Activated CD4-positive, alpha-beta T cell treated with anti-CD3 and anti-CD28 coated beads, Interleukin-2, amount 10 ng/mL, durations not matched to agents 24 days and 14 days (primary cell): ENCODE measurements at places on chromosomes 4 and X. TPM values are rescaled to one million over a fixed set of nuclear protein-coding genes. Genes with fewer than 3 reads are reported as not detected.

- no peak for DNase-seq
Observed at GRCh38 chr4:47914926-47915237, 499 bp upstream of the NFXL1 start.

DNA sequence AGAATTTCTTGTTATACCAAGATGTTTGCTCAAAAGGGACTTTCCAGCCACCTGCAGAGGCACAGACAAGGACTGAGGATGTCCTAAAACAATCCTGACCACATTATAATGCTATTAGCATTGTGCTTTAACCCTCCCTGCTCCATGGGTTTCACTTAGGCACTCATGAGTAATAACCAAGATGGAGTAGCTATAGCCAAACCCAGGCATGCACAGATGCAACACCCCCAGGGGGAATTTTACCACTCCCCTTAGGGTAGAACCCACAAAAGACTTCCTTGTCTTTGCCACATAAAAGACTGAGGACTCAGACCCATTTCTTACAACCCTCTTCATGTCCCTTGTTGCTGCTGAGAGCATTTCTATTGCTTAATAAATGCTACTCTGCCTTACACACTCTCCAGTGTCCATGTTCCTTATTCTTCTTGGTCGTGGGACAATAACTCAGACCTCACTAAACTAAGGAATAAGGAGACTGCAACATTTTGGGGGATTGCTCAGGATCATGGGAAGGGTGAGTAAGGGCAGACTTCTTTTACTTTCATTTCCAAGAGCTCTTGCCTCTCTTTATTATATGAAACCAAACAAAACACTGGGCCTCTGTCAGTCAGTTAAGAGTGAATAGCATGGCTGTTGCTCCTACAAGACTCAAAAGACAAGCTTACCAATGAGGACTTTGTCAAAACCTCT lies 103.5 kb downstream of the TECRL start:
- no peak for DNase-seq

- peak; percentile 63 for DNase-seq
Observed at GRCh38 chr4:124018383-124019317, 622.1 kb downstream of the SPRY1 start.

- no peak for DNase-seq
Observed at GRCh38 chrX:14673236-14673635, 143.9 kb downstream of the GLRA2 start.

DNA sequence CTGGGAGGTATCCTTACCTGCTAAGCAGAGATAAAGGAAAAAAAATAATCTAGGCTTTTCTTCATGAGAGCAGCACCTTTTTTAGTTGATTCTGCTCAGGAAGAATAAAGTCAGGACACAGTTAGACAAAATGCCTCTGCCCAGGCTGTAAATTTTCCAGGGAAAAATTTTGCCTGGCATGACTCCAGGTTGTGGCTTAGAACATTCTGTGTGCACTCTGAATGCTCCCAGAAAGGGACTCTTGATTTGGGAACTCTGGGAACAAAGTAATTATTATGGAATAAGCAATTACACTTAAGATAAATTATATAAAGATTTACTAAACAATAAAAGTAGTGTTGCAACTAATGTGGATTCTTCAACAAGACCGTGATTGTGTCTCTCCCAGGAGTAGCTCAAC lies 826.2 kb upstream of the TENM3 start:
- no peak for DNase-seq

GRCh38 chrX:46554942-46555341 lies 9.7 kb upstream of the ZNF674 start:
- DNase-seq, result no peak

- no peak for DNase-seq
Observed at GRCh38 chr4:71253545-71253944, 85.3 kb upstream of the SLC4A4 start.

The PLAC8 gene
- total RNA-seq, result 41.2 and 41.4 TPM in 2 replicates

The AMBN gene
- not detected in 2 replicates for total RNA-seq

GRCh38 chrX:139720979-139721378 lies 13.0 kb upstream of the MCF2 start:
- no peak for DNase-seq

The STATH gene
- not detected in 2 replicates for total RNA-seq

GRCh38 chr4:138062929-138063328 lies 179.2 kb downstream of the SLC7A11 start:
- DNase-seq, result no peak

The GIMD1 gene
- not detected in 2 replicates for total RNA-seq

GRCh38 chrX:150155436-150156035 lies 207.6 kb upstream of the MAMLD1 start:
- DNase-seq, result no peak

The SCFD2 gene
- 35.0 and 39.9 TPM in 2 replicates for total RNA-seq

The SORCS2 gene
- total RNA-seq, result 0.05 TPM in 1 of 2 replicates, not detected in the other

The HPSE gene
- 17.7 and 19.8 TPM in 2 replicates for total RNA-seq

DNA sequence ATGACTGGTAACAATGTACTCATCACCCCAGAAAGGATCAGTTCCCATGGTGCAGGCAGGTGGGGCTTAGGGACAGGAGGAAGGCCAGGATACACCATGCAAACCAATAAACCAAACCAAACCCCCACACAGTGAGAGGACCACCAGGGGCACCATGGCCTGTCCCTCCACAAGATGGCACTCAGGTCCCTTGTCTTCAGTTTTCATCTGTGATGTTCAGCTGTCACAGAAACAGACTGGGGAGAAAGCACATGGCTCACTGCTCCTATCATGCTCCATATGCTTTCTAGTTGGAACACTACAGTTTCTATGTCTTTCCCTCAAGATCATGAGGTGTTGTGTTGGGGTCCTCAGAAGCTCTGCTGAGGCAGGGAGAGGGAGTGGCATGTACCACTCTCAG lies 10.1 kb downstream of the HS3ST1 start:
- DNase-seq, result no peak

The HSFX1 gene
- 0.50 and 0.58 TPM in 2 replicates for total RNA-seq

DNA sequence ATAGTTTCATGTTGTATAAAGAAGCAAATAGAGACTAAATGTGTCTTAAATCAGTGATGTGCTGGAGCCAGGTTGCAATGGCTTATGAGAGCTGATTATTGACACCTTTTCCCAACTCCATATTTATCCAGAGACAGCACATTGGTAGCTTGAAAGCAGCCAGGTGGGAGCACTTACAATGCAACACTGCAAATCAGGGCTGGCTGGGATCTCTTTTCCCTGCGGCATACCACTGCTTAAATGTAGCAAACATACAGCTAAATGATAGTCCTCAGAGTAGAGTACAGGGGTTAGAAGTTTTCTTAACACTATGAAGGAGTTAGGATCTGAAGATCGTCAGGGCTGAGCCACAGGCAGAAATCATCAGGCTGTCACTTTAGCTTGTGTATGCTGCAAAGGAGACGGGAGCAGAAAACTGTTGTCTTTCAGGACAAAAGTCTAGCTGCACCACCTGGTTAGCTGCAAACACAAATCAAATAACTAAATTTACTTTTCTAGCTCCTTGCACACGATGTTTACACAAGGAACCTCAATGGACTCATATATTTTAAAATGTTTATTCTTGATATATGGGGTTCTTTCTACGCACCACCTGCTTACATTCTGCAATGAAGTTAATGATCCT lies 527.3 kb downstream of the TLL1 start:
- no peak for DNase-seq

The DOCK11 gene
- 27.8 and 28.6 TPM in 2 replicates for total RNA-seq

DNA sequence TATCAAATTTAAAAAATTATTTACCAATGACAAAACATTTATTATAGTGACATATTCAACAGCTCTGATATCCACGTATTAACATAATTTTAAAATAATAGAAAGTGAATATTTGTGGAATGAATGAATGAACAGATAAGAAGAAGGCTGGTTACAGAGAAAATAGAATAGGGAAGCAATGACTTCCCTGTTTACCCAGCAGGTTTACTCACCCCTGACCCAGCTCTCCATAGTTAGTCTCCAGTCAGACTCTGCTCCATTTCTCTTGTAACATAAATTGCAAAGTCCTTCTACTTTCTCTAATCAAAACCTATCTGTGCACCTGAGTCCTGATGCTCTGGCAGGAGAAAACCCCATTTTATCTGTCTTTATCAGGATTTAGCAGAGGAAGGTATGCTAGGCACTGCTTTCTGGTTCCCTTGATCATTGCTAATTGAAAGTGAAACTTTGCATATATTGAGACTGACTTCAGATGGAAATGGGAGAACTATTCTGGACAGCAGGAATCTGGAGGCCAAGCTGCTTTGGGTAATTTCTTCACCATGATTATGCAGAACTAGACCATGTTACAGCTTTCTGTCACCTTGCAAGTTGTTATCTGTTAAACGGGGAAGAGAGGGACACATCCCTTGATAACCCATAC lies 363.0 kb downstream of the FAT4 start:
- no peak for DNase-seq

The FBXL5 gene
- 28.9 and 31.2 TPM in 2 replicates for total RNA-seq

DNA sequence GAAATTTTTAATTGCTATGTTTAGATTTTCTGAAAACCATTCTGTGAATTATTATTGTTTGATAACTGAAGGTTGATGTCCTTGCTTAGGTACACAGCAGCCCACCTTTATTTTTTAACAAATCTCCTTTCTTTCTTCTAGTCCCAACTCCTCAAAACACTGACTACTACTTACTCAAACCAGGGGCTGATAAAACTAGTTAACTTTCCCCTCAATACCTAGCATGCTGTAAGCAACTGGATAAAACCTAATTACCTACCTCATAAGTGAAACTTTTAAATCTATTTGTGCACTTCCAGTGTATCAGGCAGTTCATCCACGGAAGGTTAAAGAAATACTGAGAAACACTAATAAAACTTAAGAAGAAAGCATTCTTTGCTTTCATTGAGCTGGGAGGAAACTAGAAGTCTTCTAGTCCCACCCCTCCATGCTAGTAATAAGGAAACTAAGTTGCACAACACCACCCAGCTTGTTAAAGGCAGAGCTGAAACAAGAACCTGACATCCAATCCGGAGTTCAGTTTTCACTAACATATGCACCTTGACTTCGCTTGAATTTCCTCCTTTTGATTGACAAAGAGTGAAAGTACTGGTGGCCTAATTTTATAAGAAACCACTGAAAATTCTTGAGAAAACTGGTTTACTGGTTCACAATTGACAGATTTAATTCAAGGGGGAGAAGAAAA lies 180.2 kb upstream of the TET2 start:
- DNase-seq, result peak; percentile 82

DNA sequence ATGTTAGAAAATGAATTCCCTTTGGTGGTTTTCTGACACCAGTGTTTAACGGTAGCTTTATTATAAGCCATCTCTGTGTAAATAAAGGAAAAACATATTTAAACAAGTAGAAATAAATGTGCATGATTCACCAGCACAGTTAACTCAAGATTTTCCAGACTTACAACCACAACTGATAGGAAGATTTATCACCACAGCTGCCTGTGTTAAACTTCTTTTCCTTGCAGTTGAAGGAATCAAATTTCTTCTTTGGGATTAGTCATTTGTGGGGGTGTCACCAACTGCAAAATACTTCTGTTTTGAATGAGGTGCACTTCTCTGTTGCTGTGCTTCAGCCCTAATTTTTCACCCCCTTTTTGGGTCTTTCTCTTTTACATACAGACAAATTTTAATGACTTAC lies 128.1 kb upstream of the STK26 start:
- DNase-seq, result no peak

DNA sequence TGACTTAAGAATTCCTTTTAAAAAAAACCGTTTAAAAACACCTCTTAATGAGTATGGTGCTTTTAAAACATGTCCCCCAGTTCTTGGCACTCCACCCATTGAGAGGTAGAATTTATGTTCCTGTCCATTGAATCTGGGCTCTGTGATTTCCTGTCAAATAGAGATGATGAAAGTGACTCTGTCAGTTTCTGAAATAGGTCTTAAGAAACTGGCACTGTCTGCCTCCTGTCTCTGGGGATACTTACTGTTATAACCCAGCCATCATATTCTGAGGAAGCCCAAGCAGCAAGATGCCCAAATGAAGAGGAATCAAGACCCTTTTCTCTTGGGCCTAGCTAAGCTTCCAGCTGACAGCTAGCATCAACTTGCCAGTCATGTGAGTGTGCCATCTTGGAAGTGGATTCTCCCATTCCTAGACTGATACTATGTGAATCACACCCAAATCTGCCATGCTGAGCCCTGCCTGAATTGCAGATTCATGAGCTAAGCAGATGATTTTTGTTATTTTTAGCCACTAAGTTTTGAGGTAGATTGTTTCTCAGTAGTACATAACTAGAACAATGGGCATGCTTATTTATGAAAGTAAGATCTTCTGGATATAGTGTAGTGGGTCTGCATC lies 22.8 kb downstream of the C4orf54 start:
- DNase-seq, result no peak

The FATE1 gene
- total RNA-seq, result not detected in 2 replicates

DNA sequence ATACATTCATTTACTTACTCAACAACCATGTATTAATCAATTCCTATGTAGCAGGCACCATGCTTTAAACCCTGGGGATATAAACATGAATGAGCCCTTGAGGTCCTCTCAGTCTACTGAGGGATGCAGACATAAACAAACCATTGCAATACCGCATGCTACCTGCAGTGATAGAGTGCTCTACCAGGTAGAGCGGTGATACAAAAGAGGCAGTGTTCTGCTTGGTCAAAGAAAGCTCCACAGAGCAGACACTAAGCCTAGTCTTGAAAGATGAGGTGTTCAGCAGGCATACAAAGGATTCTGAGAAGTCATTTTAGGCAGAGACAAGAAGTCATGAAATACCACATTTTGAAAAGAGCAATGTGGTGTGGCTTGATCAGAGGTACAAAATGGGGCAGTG lies 26.9 kb upstream of the AMOT start:
- DNase-seq, result no peak

DNA sequence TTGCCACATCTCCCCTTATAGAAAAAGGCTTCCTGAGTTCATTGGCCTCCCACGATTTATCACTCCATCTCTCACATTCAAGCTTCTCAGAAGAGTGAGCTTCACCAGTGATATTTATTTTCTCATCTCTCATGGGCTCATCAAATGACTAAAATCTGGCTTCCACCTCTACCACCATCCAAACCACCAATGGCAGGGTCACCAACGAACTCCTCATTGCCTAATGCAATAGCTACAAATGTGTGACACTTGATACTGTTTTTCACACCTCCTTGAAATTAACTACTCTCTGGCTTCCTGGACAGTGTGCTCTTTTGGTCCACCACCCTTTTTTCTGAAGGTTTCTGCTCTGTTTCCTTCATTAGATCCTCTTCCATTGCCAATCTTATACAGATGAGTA lies 129.0 kb downstream of the SH2D1A start:
- DNase-seq, result no peak

The ARMCX6 gene
- total RNA-seq, result 75.5 and 77.1 TPM in 2 replicates
